Cortex of kidney (tissue), 1 donor: ENCODE measurements at places on chromosomes 12 and 14.

DNA sequence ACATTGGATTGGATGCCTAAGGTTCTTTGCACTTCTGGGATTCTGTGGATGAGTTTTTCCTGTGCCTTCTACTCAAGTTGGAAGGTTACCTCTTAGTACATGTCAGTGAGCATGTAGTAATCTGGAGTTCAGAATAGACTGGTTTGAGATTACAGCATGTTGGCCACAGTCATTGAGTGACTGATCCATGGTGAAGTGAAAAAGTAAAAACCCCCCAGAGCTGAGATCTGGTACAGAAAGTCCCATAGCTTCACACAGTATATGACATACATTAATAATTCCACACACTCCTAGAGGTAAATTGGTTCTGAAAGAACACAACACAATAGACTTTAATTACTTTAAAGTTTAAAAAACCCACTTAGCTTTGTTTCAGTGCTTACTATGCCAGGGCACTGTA is 11.9 kb upstream of the CCND2 start:
- no peak for DNase-seq

GRCh38 chr12:85784096-85784720 is 52.0 kb downstream of the RASSF9 start:
- DNase-seq: no peak

- no peak for DNase-seq
These were observed 223.9 kb downstream of the ADGRD1 start for GRCh38 chr12:131177599-131177998.

- no peak for DNase-seq
These were observed 248.8 kb downstream of the SUDS3 start for GRCh38 chr12:118625050-118625675.

- DNase-seq: no peak
These were observed 815 bp downstream of the NID2 start for GRCh38 chr14:52067873-52068614.

DNA sequence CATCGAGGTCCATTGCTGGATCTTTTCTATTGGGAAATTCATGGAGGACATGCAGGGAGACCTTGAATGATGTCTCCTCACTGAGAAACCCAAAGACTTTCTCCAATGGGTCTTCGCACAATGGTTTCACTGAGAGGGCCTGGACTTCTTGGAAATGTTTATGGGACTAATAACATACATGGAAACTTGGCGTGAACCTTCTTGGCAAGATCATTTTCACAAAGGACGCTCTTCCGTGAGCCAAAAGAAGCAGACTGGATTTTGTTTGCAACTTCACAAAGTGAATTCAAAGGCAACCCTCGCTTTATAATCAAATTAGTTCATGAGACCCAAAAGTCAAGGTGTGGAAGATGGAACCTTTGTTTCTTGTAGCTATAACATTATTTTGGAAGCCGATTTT is 154.4 kb downstream of the TMEM132C start:
- DNase-seq: no peak

- DNase-seq: no peak
These were observed 48.6 kb downstream of the PPP1R36 start for GRCh38 chr14:64598404-64598803.

GRCh38 chr14:102445066-102445465 is 64.5 kb downstream of the ANKRD9 start:
- DNase-seq: no peak

- DNase-seq: no peak
These were observed 76.1 kb downstream of the GALNT4 start for GRCh38 chr12:89448526-89448925.

DNA sequence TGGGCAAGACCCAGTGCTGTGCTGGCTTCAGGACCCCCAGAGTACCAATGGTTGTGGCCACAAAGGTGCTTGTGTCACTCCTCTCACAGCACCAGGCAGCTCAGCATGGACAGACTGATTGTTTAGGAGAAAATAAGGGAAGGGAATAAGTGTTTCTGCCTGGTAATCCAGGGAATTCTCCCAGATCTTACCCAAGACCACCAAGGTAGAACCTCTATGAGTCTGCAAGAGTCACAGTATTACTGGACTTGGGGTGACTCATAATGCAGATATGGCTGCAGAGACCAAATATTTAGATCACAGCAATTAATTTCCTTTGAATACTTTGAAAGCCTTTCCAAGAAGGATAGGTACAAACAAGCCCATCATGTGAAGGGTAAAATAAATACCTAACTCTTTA is 1178.3 kb upstream of the FLRT2 start:
- DNase-seq: no peak

GRCh38 chr14:80055226-80055625 is 156.1 kb downstream of the DIO2 start:
- DNase-seq: no peak

DNA sequence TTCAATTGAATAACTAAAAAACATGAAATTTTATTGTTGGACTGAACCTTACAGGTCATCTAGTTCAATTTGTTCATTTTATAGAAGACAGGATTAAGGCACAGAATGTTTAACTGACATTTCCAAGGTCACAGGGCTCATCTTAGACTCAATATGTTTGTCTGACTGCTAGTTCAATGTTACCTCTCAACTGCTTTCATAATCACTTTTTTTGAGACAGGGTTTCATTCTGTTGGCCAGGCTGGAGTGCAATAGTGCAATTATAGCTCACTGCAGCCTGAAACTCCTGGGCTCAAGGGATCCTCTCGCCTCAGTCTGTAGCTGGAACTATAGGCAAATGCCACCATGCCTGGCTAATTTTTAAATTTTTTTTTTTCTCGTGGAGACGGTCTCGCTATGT is 24.4 kb upstream of the ITGA5 start:
- DNase-seq: no peak

- DNase-seq: no peak
These were observed 710.6 kb downstream of the SLC6A15 start for GRCh38 chr12:84201976-84202375.

- no peak for DNase-seq
These were observed 45.6 kb downstream of the FNTB start for GRCh38 chr14:65032319-65032718.

DNA sequence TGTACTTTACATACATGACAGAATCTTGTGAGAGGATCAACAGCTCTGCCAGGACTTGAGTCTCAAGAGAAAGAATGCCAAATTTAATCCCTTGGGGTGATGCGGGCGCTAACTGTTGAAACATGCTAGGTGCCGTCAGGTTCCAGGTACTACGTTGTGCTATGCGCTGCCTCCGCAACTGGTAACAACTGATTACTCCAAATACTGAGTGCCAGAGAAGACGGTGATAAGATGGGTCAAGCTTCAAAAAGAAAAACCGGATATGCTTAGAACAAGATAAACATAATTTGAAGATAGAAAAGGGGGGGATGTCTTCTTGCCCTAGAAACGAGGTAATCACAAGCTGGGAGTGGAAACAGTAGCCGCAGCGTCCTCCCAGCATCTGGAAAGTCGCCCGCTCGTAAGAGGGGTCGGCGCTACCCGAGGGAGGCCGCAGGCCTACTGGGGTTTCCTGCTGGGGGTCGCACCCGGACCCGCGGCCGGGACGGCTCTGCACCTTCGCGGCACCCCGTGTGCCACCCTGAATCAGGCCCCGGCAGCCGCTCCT is 678 bp downstream of the ZBTB25 start:
- no peak for DNase-seq

DNA sequence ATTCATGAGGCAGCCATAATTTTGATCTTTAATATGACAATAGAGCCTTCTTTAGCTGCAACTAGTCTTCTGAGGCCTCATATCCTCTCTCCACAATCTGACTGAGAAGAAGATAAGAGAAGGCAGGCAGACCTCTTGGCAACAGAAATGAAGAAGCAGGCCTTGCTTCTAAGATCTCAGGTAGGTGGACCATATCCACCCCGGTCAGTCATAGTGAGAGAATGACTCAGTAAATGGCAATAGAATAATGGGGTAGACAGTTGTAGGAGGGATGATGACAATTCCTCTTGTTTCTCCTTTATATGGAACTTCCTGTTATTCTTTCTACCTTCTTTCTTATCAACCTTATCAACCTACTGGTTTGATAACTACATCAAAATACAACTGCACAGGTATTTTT is 246.7 kb upstream of the G2E3 start:
- DNase-seq: no peak

- DNase-seq: no peak
These were observed 7.6 kb upstream of the SIX1 start for GRCh38 chr14:60656686-60657455.

- no peak for DNase-seq
These were observed 550.0 kb downstream of the SOX5 start for GRCh38 chr12:23399402-23399933.

GRCh38 chr14:69882915-69883314 is 3.7 kb downstream of the SMOC1 start:
- no peak for DNase-seq

DNA sequence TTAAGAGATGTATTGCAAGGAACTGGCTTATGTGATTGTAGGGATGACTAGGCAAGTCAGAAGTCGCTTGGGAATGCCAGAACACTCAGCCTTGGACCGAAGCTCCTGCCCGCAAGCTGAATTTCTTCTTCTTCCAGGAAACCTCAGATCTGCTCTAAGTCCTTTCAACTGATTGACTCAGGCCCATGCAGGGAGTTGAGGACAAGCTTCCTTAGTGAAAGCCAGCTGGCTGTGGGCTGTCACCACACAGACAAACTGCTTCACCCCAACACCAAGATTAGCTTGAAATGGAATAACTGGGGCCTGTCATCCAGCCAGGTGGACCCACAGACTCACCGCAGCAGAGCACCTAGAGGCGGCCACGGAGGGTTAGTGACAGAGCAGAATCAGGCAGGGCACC is 24.7 kb downstream of the BDKRB2 start:
- DNase-seq: no peak

GRCh38 chr14:70318635-70319013 is 40.9 kb downstream of the COX16 start:
- DNase-seq: no peak

DNA sequence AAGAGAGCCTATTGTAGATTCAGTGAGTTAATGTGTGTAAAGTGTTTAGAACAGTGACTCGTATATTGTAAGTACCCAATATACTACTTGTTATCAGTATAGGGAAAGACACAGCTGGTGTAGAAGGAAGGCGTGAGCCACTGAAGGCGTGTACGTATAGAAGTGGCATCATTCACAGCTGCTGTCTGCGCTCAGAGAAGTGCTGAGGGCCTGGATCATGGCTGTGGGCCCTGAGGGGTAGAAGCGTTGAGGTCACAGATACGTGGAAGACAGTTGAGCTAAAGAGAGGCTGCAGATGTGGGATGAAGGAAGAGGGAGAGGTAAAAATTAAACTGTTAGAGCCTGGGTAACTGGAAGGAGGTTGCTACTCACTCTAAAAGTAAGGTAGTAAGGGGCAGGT is 5.9 kb downstream of the C12orf75 start:
- DNase-seq: no peak

- no peak for DNase-seq
These were observed 83.2 kb downstream of the SLC38A6 start for GRCh38 chr14:61064210-61064609.

DNA sequence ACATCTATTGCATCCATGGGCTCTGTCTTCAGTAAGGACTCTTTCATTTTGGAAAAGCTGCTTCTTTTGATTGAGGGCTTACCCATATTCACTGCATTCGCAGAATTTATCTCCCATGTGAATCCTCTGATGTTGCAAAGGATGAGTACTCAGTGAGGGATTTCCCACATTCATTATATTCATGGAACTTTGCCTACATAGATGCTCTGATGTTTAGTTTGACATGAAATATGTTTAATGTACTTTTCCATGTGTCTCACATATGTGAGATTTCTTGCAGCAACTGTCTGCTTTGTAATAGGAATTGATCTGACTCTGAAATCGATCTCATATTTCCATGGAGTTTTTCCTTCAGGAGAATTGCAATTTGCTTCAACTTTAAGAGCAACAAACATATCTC is 1699.6 kb upstream of the FLRT2 start:
- no peak for DNase-seq

GRCh38 chr12:121798787-121799155 is 5.0 kb upstream of the SETD1B start:
- DNase-seq: no peak

DNA sequence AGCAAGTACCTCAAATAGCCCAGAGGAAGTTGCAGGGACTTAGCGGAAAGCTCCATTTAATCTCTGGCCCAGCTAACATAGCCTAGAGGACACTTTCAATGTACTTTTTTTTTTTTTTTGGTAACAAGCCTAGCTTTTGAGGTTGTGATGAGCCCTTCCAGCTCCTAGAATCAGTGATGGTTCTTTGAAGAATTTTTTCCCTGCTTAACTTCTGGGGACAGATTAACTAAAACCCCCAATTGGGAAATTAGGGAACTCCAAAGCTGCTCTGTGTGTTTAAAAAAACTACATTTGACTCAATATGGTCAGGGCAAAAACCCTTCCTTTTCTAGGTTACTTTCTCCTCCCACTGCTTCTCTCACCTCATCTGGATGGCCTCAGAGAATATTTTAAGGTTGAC is 23.9 kb upstream of the ITGA5 start:
- DNase-seq: no peak

GRCh38 chr12:24561882-24562770 is 386.8 kb downstream of the BCAT1 start:
- no peak for DNase-seq

DNA sequence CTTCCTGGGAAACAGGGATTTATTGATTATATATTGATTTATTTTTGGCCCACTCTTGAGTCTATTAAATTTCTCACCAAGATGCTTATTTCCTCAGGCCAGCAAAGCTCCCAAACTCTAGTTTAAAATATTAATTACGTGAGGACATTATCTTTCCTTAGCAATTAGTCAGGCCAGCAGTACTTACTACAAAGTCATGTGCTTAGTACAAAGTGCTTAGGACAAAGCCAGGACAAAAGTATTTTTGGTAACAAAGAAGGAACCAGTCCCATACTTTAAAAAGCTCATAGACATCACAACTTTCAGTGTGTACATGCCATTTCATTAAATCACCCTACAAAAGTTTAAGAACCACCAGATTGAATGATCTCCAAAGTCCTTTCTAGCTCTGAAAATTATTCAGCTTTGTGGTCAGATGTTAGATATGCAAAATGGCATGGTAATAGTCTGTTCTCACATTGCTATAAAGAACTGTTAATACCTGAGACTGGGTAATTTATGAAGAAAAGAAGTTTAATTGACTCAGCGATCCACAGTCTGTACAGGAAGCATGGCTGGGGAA is 94.7 kb upstream of the PWP1 start:
- DNase-seq: no peak

DNA sequence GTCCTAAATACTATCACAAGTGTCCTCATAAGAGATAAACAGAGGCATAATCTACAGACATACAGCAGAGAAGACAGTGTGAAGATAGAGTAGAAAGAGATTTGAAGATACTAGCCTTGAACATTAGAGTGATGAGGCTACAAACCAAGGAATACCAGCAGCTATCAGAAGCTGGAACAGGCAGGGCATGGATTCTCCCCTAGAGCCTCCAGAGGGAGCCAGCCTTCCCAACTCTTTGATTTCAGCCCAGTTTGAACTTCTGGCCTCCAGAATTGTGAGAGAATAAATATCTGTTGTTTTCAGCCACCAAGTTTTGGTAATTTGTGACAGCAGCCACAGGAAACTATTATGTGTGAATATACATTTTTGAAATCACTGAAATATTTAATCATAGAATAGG is 47.2 kb downstream of the CCDC91 start:
- no peak for DNase-seq

GRCh38 chr14:40656311-40656710 is 950.4 kb upstream of the LRFN5 start:
- DNase-seq: no peak
